Cardiac septum (tissue), 1 donor: ENCODE measurements at places on chromosomes 7 and 10. TPM values are rescaled to one million over a fixed set of nuclear protein-coding genes. Genes with fewer than 3 reads are reported as not detected.

DNA sequence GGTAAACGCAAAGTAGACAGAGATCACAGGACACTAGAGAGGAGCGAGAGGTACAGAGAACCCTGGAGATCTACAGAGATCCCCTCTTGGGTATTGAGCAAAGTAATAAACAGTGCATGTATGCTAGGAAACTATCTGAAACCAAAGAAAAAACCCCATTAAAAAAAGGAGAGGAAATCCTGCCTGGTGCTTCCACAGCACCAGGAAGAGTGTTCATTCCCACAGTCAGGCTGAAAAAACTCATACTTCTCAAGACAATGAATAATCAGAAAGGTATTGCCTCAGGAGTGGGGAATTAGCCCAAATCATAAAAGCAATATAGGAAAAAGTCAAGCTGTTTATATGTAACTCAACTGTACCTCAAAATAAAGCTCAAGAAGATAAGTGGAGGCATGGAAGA, 59.1 kb downstream of the ANKRD26 start:
- DNase-seq: no peak

- no peak for DNase-seq
Observed at GRCh38 chr10:117137031-117137910, 799 bp downstream of the VAX1 start.

GRCh38 chr7:134891262-134891695, 95.0 kb upstream of the AGBL3 start:
- peak; percentile 92 for DNase-seq

DNA sequence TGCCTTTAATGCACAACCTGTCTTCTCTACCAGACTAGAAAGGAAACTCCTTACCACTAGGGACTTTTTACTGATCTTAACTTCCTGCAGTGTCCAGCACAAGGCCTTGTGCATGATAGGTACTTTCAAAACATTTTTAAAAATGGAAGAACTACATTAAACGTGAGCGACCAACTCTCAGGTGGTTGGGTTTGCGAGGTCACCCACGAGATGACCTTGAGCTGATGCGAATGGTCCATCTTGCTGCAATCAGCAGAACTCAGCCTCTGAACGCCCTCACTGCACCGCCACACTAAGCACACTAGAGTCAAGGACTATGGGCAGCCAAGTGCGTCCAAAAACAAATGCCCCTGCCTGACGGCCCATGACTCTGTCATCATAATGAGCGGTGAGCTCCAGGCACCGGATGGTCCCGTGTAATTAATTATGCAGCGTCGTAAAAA, 34.9 kb upstream of the PTF1A start:
- DNase-seq: no peak

DNA sequence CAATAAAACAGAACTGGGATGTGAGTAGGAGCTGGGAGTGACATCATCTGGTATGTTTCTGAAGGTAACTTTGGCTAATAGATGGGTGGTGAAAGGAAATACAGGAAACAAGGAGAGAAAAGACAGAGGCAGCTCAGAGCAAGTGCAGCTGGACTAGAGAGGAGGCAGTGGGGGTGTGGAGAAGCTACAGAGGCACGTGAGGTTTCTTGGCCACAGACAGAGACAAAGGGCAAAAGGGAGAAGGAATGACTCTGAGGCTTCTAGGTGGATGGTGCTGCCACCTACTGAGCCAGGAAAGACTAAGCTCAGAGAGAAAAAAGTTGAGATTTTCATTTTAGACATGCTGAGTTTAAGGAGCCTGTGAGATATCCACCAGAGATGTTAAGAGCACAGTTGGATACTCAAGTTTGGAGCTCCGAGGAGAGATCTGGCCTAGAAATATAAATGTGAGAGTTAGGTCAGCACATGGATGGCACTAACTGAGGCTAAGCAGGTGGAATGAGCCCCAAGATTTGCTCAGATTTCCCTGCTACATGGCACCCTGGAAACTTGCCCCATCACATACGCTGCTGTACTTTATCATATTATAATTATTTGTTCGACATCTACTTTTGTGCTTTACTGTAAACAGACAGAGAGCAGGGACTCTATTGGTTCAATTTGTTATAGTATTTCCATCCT, 293.0 kb upstream of the IMMP2L start:
- no peak for DNase-seq

The INSYN2A gene
- 0.19 TPM for total RNA-seq

The DNAJC1 gene
- total RNA-seq: 12.9 TPM

The LIPF gene
- not detected for total RNA-seq

The MUC3A gene
- total RNA-seq: 0.86 TPM

The PAX2 gene
- total RNA-seq: not detected
